ENCODE measurements at places on chromosomes 12 and 14.

DNA sequence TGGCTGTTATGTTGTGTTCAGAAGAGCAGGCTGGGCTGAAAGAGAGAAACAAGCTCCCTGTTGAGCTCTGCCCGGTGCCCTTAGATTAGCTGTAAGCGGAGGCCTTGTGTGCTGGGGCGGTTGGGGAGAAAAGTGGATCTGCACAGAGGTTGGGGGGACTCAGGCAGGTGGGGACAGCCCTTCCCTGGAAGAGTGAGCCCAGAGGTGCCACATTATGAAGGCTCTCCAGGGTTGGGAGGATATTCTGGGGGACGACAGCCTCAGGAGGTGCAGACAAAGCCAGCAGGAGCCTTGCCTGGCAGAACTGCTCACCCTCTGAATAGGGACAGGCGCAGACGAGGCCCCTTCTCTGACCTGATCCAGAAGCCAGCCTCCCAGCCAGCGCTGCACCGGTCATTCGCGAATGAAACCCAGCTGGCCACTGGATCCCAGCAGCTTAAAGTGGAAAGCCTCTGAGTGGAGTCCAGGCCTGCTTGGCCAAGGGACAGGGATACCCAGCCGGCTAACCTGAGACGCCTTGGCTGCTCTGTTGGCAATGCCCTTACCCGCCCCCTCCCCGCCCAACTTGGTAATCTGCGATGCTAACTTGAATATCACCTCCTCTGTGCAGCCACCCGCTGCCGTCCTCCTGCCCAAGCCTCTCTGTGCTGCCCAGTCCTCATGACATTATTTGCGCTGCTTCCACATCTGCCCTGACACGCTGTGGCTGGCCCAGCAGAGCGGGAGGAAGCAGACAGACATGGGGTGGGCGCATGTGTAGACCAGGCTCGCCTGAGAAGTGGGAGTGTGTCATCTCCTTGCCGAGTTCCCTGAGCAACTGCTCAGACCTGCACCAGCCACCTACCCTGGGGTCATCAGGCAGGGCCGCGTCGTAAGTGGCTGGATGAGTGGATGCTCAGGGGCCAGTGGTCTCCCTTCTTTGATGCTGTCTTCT lies 5.6 kb downstream of the HIP1R start:
- DNase-seq: no peak

- no peak for DNase-seq
Measured at GRCh38 chr14:28488684-28489083, 277.9 kb upstream of the FOXG1 start.

GRCh38 chr12:18653465-18653864 lies 84.3 kb downstream of the PLCZ1 start:
- no peak for DNase-seq

DNA sequence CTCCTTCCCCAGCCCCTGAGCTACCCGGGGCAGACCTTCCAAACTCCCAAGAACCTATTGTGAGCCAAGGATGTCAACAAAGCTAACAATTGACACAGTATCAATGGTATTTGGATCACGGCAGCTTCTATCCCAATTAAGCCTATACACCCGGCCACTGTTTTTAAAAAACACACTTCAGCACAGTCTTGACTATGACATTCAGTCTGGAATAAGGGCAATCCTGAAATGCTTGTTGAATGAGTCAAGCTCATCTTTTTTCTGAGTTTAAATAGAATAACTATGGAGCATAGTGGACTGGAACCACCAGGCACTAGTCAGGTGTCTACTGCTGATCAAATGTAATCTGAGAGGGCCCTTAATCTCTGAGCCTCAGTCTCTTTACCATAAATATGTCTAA lies 5.7 kb downstream of the DENND5B start:
- DNase-seq: no peak

GRCh38 chr12:125454786-125455480 lies 389.7 kb downstream of the AACS start:
- no peak for DNase-seq

DNA sequence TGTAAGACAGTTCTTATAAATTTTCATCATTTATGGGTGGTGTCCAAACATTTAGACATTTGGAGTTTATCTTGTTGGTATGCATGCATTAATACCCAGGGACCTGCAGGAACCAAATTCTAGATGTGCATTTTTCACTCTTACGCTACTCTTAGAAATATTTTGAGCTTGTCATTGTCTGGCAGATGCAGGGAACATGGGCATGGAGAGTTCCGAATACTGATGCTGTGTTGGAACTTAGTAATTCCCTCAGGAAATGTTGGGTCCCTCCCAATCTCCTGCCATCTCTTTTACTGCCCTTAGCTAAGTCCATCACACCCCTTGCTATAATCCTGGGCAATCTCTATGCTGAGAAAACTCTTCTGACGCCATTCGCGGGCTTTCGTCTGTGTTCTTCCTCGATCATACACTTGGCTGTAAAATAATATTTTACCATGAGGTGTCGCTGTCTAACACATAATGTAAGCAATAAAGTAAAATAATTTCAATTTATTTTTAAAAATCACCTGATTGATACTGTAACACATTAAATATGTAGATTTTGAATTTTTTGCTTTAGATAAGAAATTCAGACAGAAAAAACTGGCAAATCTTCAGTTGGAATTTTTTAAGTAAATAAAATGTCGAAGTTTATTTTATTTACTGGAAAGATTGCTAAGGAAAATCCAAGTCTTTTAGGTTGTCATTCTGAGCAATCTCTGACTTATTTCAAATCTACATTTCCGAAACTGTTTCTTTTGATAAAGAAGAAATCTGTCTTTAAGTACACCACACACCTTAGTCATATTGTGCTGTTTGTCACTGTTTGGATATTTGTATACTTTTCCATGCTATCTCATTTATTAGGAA lies 304.1 kb upstream of the SSTR1 start:
- DNase-seq: no peak

GRCh38 chr12:131795064-131795463 lies 33.1 kb upstream of the MMP17 start:
- DNase-seq: no peak

GRCh38 chr12:96335270-96335669 lies 65.0 kb downstream of the CDK17 start:
- no peak for DNase-seq

GRCh38 chr12:117009759-117010158 lies 89.5 kb downstream of the TESC start:
- DNase-seq: no peak

DNA sequence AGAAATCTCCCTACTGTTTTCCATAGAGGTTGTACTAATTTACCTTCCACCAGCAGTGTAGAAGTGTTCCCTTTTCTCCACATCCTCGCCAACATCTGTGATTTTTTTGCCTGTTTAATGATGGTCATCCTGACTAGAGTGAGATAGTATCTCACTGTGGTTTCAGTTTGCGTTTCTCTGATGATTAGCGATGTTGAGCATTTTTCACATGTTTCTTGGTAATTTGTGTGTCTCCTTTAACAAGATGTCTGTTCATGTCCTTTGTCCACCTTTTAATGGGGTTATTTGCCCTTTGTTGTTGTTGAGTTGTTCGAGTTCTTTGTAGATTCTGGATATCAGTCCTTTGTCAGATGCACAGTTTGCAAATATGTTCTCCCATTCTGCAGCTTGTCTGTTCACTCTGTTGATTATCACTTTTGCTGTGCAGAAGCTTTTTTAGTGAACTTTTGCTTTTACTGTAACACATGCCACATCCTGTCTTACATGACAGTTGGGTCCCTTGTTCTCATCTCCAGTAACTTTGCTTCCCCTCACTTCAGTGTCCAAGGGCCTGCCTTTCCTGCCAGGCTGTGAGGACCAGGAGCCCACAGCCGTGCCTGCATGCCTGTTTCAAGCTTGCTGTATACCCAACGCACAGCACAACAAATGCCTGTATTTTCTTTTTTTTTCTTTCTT lies 64.9 kb downstream of the SPRING1 start:
- no peak for DNase-seq

DNA sequence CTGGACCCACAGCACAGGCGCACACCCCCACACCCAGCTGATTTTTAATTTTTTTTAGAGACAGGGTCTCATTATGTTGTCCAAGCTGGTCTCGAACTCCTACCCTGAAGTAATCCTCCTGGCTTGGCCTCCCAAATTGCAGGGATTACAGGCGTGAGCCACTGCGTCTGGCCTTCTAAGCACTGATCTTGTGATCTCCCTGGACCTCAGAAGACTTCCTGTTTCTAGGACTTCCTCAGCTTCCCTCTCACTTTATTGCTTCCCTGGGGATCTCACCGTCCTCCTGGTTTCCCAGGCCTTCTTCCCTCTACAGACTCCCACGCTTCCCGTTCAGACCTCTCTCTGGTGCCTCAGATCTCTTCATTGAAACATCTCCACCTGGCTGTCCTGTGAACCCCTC lies 13.8 kb downstream of the ZNF839 start:
- DNase-seq: no peak

DNA sequence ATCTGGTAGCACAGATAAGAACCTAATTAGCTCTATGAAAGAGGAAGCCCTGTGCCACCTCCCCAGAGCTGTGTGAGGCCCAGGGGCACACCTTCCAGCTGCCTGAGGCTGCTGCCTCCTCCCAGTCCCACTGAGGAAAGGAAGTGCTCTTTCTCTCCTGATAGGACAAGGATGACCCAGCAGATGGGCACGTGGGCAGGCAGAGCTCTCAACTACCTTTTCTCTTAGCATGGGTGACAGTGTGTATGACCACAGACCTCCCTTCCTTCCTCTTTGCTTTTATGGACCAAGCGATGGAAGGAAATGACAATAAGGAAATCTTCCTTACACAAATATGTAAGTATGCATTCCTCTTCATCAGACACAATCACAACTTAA lies 127.6 kb upstream of the AMIGO2 start:
- DNase-seq: no peak

DNA sequence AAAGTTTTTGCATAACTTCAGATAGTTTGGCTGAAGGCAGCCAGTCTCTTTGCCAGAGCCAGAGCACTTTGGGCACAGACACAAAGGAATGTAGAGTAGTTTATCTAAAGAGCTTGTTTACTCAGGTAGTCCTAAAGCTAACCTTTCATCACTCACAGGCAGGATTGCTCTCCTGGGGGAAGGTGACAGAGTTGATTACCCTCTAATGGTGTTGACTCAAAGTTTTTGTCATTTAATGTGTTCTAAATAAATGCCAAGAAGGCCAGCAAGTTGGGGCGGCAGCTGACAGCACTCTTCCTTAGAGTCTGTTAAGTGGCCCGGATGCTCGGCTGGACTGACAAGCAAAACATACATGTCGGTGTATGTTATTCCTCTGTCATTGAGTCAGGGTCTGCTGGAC lies 9.3 kb upstream of the TAS2R46 start:
- no peak for DNase-seq

GRCh38 chr12:122013136-122013535 lies 8.5 kb upstream of the BCL7A start:
- no peak for DNase-seq

Measured in stimulated activated CD4-positive, alpha-beta T cell treated with anti-CD3 and anti-CD28 coated beads, Interleukin-1b, Interleukin-23, amount 100 ng/mL, for 1 hour (primary cell).